ENCODE measurements at places on chromosomes 3 and 15.

DNA sequence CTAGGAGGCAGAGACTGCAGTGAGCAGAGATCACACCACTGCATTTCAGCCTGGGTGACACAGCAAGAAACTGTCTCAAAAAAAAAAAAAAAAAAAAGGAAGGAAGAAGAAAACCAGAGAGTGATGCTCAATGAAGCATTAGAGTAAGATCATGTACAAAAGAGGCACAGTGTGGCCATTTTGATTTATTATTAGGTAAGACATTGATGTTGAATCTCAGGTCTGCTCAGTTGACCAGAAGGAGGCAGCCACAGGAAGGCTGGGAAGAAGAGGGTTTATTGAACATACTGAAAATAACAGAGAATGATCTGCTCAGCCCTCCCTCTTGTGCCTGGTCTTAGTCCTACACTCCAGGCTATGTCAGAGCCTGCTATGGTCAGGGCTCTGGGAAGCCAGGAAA, 15.6 kb downstream of the LRRK1 start:
- no peak for DNase-seq

- no peak for DNase-seq
These were observed 16.5 kb downstream of the SLC51A start for GRCh38 chr3:196232882-196233251.

GRCh38 chr3:48400824-48401433, 28.9 kb downstream of the FBXW12 start:
- DNase-seq = no peak

GRCh38 chr15:83947156-83947555, 288.4 kb upstream of the GOLGA6L4 start:
- no peak for DNase-seq

DNA sequence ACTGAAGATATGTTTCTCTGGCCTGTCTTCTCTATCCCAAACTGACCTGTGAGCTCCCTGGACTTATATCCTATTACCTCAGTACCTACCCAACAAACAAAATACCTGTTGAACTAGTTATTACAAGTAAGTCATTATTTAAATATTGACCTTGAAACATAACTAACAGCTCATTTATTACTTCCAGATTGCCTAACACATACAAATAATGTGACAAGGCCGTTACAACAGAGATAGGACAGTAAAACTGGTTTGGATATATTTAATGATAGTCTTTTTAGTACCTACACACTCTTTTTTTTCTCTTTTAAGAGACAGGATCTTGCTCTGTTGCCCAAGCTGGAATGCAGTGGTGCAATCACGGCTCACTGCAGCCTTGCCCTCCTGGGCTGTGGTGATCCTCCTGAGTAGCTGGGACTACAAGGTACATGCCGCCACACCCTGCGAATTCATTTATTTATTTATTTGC, 145.0 kb downstream of the ADAM10 start:
- DNase-seq = no peak

DNA sequence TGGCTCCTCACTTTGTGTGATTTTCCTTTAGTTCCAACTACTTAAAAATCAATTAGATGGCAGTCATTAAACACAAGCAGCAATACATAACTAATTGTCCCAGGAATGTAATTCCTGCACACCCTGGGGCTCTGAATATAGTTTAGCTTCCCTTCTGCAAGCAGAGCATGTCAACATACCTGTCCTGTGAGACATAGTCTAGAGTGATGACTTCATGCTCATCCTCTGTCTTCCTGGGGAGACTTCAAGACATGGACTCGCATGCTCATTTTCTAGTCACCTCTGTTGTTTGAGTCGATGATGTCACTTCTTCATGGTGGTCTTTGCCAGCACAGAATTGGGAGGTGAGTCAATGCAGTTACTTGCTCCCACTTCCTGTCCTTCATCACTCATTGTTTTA, 15.7 kb downstream of the C3orf52 start:
- DNase-seq = no peak

GRCh38 chr3:147813256-147813655, 404.1 kb downstream of the ZIC1 start:
- no peak for DNase-seq

DNA sequence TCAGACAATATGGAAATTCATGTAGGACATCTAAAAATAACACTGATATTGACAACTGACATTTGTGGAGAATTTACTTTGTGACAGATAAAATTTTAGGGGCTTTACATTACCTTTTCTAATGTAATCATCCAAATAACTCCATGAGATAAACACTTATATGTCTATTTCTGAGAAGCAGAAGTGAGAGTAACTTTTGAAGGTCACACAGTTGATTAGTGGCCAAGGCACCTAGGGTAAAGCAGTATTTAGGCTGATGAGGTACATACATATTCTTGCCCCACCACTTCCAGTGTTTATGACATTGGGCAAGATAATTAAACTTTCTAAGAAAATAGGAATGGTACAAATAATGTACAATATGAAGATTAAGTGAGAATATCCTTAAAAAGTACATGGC, 248.4 kb downstream of the CPNE4 start:
- DNase-seq = no peak

DNA sequence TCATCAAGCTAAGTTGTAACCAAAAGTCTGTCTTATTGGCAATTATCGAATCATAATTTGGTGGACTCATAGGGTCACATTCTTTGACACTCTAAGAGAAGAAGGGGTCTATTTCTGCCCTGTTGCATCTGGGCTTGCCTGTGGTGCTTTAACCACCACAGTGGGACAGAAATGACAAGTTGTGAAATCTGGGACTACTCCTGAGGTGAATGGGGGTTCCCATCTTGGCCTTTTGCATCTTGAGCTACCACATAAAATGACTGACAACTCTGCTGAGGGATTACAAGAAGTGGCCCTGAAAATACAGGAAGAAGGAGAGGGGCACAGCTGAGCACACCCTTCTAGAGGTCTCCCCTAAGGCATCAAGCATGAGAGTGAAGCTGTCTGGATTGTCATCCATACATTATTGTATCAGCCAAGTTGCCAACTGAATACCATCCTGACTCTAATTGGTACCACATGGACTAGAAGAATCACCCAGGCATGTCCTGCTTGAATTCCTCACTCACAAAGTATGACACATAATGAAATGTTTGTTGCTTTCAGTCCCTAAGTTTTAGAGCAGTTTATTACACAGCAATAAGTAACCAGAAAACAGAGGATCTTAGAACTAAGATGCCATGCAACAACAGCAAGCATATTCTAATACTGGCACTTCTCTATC, 306.5 kb downstream of the ROBO1 start:
- no peak for DNase-seq

GRCh38 chr3:66722675-66723074, 221.9 kb upstream of the LRIG1 start:
- no peak for DNase-seq

DNA sequence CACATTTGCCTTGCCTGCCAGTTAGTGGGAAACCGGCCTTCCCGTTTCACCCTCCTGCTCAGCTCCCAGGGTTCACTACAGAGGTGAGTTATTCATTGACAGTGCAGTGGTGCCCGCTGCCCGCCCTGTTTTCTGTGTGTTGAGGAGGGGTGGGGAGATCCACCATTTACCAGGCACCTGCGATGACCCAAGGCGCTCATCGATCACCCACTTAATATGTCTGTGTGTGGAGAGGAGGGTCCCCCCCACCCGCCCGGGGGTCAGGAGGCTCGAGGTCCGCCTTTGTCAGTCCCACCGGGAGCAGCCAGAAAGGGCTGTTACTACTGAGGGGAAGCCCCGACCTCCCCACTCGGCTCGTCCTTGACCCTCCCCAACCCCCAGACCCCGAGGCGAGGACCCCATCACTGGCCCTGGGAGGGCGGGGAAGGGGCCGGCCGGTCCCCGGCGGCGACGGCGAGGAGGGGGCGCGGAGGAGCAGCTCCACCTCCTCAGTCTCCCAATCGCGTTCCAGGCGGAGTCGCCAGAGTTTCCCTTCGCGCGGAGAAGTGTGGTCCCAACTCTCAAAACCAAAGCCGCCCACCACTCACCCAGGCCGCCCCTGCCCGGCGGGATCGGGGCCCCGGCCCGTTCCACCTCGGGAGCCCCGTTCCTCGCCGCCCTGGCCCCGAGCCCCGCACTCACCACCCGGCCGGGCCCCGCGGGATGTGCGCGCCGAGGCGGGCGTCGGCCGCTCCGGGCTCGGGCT, 1.1 kb downstream of the PLXNB1 start:
- peak; percentile 76 for DNase-seq

GRCh38 chr3:178170698-178171535, 365.3 kb upstream of the KCNMB2 start:
- no peak for DNase-seq

- DNase-seq = no peak
These were observed 122.4 kb downstream of the XXYLT1 start for GRCh38 chr3:195148549-195148948.

All from upper lobe of right lung (tissue), 1 donor.